Activated CD4-positive, alpha-beta memory T cell treated with anti-CD3 and anti-CD28 coated beads for 36 hours (primary cell): ENCODE measurements at places on chromosomes 6 and 20.

DNA sequence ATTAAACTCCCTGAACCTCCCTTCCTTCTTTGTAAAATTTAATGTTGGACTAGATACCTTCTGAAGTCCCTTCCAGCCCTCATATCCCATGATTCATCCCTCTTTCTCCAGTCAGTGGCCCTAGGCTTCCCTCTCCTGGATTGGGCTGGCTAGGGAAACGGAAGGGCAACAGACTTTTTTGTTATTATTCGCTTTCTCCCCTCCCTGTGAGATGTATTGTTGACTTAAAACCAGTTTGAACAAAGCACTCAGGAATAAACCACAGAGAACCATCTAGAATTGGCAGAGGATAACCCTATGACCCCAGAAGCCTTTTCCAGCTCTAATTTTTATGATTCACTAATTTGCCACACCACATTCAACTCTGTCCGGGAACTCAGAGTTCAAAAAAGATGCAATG lies 239.7 kb upstream of the SUPT3H start:
- no peak for DNase-seq

- no peak for DNase-seq
Observed at GRCh38 chr6:14401246-14401645, 283.7 kb downstream of the CD83 start.

GRCh38 chr6:90870561-90870960 lies 283.7 kb upstream of the MAP3K7 start:
- DNase-seq: no peak

GRCh38 chr20:23193801-23194384 lies 107.8 kb upstream of the CD93 start:
- no peak for DNase-seq

DNA sequence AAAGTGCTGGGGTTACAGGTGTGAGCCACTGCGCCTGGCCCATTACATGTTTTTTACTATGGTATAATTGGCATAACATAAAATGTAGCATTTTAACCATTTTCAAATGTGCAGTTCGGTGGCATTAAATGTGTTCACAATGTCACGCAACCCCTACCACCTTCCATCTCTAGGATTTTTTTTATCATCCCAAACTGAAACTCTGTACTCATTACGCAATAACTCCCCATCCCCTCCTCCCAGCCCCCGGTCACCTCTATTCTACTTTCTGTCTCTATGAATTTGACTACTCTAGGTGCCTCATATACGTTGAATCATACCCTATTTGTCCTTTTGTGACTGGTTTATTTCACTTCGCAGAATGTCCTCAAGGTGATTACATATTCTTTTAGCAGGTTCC lies 233.1 kb upstream of the ARID1B start:
- no peak for DNase-seq

GRCh38 chr6:39791311-39791710 lies 865 bp upstream of the DAAM2 start:
- no peak for DNase-seq
